Smooth muscle cell of bladder (primary cell): ENCODE measurements at places on chromosomes 6 and 20. TPM values are rescaled to one million over a fixed set of nuclear protein-coding genes. Genes with fewer than 3 reads are reported as not detected.

The LRRN4 gene
- total RNA-seq: under 0.01 TPM in 1 of 2 replicates, not detected in the other

The SLC25A27 gene
- total RNA-seq: 16.1 and 17.5 TPM in 2 replicates

The EDN1 gene
- total RNA-seq: 0.43 and 2.0 TPM in 2 replicates

The CALHM4 gene
- not detected in 2 replicates for total RNA-seq

The PMEPA1 gene
- 1.3 and 6.3 TPM in 2 replicates for total RNA-seq

The MYL9 gene
- total RNA-seq: 6.8 and 13.9 TPM in 2 replicates

The PPP1R14C gene
- 0.28 and 0.65 TPM in 2 replicates for total RNA-seq

The FHL5 gene
- total RNA-seq: not detected in 2 replicates

The FAM83C gene
- not detected in 2 replicates for total RNA-seq

The RIPOR2 gene
- 1.1 TPM in 2 replicates for total RNA-seq

The EYA4 gene
- 16.6 and 16.8 TPM in 2 replicates for total RNA-seq

The F13A1 gene
- not detected in 2 replicates for total RNA-seq

The KIAA0408 gene
- total RNA-seq: 0.37 and 0.71 TPM in 2 replicates

The NEDD9 gene
- total RNA-seq: 0.55 and 1.4 TPM in 2 replicates

The ARMC2 gene
- 2.0 and 2.8 TPM in 2 replicates for total RNA-seq

The RXRB gene
- total RNA-seq: 20.8 and 23.5 TPM in 2 replicates

The SRSF3 gene
- total RNA-seq: 130 and 219 TPM in 2 replicates

The HLA-DQB1 gene
- not detected in 2 replicates for total RNA-seq

The MCHR2 gene
- not detected in 2 replicates for total RNA-seq

The SSTR4 gene
- total RNA-seq: not detected in 2 replicates

The PPP1R16B gene
- 0.09 TPM in 1 of 2 replicates, not detected in the other for total RNA-seq

The LY6G5C gene
- 0.09 and 0.43 TPM in 2 replicates for total RNA-seq

The FERMT1 gene
- total RNA-seq: 2.8 and 4.3 TPM in 2 replicates

The KHDRBS2 gene
- total RNA-seq: not detected in 2 replicates

The DNMT3B gene
- total RNA-seq: 0.85 and 1.0 TPM in 2 replicates

The WFDC10A gene
- not detected in 2 replicates for total RNA-seq

The SIRPD gene
- not detected in 2 replicates for total RNA-seq

The UBE2C gene
- total RNA-seq: 3.6 and 4.3 TPM in 2 replicates

The STX11 gene
- total RNA-seq: 0.28 and 0.55 TPM in 2 replicates

The GPX5 gene
- not detected in 2 replicates for total RNA-seq

The C6orf47 gene
- total RNA-seq: 17.9 and 23.8 TPM in 2 replicates

The LHFPL5 gene
- total RNA-seq: not detected in 2 replicates

The TRIM27 gene
- 44.1 and 51.1 TPM in 2 replicates for total RNA-seq

The PLAGL1 gene
- 11.4 and 14.5 TPM in 2 replicates for total RNA-seq

The NMBR gene
- total RNA-seq: 0.09 TPM in 1 of 2 replicates, not detected in the other

The PHACTR1 gene
- total RNA-seq: under 0.01 and 0.09 TPM in 2 replicates

The TNFRSF21 gene
- 17.9 and 18.9 TPM in 2 replicates for total RNA-seq
